ENCODE measurements at places on chromosomes 1 and 21.

GRCh38 chr21:38831526-38832467, 26.1 kb downstream of the ETS2 start:
- no peak for DNase-seq

DNA sequence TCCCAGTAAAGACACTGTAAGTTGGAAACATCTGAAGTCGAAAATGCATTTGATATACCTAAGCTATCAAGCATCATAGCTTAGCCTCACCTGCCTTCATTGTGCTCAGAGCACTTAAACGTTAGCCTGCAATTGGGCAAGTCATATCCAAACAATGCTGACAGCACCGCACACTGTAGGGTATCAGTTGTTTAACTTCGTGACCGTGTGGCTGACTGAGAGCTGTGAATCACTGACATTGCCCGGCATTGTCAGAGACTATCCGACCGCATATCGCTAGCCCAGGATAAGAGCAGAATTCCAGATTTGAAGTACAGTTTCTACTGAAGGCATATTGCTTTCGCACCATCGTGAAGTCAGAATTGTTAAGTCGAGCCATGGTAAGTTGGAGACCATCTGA, 41.5 kb downstream of the GALNT2 start:
- no peak for DNase-seq

DNA sequence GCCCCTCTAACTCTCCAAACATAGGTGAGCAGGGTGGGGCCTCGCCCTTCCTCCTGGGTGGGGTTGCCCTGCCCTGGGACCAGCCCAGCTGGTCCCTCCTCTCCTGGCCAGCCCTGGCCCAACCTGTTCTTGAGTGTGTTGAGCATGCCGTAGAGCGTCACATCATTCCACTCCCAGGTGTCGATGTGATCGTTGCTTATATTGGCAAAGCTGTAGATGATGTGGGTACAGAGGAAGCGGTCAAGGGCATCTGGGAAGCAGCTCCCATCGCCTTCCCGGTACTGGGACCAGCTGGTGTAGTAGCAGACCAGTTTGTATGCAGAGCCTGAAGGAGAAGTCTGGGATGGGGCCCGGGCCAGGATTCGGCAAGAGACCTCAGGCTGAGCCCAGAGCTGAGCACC, 1.4 kb downstream of the CHI3L1 start:
- no peak for DNase-seq

DNA sequence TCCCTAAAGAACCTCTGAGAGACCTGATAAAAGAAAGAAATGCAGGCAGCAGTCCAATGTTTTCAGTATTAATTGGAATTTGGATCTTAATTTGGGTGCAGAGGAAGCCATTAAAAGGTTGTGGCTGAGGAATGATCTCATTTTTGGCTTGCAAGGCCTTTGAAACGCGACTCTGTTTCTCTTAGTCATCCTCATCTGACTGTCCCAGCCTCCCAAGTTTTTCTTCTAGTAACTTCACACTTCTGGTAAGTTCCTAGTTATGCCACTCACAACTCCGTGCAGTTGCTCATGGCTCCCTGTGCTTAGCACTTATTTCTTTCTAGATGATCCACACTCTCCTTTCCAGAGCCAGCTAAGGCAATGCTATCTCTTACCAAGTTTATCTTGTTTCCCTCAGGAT, 147.4 kb upstream of the USP24 start:
- no peak for DNase-seq

DNA sequence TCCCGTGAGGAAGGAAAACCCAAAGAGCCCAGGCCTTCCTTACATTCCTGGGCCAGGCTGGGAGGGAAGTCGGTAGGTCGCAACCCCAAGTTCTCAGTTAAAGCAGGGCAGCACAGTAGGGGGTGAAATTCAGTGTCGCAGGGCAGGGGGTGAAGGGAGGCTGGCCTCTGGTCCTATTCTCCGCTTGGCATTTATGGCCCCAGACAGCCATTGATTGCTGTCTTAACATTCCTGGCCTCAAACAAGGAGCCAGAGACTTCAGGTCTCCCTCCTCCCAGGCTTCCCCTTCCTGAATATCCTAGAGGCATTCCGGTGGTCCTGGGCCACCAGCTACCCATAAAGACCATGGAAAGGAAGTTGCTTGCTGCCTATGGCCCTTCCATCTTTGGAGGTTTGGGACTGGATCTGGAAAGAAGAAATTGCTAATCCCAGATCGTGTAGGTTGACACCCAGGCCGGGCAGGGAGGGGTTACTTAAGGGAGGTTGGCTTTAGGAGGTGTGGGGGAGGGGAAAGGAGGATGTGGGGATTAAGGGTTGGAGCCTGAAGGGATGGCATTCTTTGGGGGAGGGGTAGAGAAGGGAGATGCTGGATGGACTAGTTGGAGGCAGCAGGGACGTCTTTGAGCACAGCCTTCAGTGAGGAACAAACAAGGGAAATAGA, 1.7 kb downstream of the LIN28A start:
- no peak for DNase-seq

GRCh38 chr1:5992814-5993555, 760 bp upstream of the NPHP4 start:
- DNase-seq, result no peak

- DNase-seq, result no peak
Observed at GRCh38 chr1:115140442-115141144, 51.3 kb upstream of the TSPAN2 start.

- no peak for DNase-seq
Observed at GRCh38 chr1:11281518-11282331, 8.7 kb downstream of the UBIAD1 start.

All from stimulated activated CD8-positive, alpha-beta memory T cell treated with anti-CD3 and anti-CD28 coated beads, Interleukin-4, amount 100 ng/mL, for 4 hours (primary cell).